Kasumi-1 (cell line): ENCODE measurements at places on chromosomes 12 and 14.
A peak's percentile ranks its signal among the peaks of the same experiment; 100 is the strongest.

GRCh38 chr14:92613008-92613658 lies 99.6 kb downstream of the RIN3 start:
- DNase-seq, result peak; percentile 47

GRCh38 chr12:1217191-1217949 lies 226.3 kb downstream of the ERC1 start:
- DNase-seq, result no peak

- DNase-seq, result no peak
These were observed 600.4 kb downstream of the C12orf50 start for GRCh38 chr12:87428701-87429277.

- DNase-seq, result peak; percentile 56
These were observed 702 bp downstream of the FAM222A start for GRCh38 chr12:109714141-109714912.

GRCh38 chr14:102180248-102180998 lies 40.7 kb downstream of the WDR20 start:
- DNase-seq, result no peak

DNA sequence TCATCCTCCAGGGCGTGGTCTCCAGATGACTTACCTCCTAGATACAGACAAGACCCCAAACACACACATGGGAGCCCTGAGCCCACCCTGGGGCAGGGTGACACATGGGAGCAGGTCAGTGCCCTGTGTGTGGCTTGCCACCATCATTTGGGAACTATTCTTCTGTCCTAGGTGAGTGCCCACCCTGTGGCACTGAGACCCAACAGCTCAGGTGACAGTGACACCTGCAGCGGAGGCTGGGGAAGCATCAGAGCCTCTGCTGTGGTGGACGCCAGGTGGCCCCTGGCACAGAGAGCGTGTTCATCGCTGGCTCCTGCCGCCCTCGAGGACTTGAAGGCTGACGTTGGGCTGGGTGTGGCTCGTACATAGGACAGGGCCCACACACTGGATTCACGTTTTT lies 23.0 kb downstream of the SFSWAP start:
- DNase-seq, result no peak

GRCh38 chr14:69364378-69364777 lies 33.7 kb downstream of the ERH start:
- DNase-seq, result no peak

GRCh38 chr14:88831284-88831683 lies 6.8 kb downstream of the TTC8 start:
- DNase-seq, result no peak

- no peak for DNase-seq
These were observed 24.4 kb upstream of the TBX5 start for GRCh38 chr12:114430306-114430705.

GRCh38 chr14:65803885-65804284 lies 391.4 kb downstream of the FUT8 start:
- DNase-seq, result no peak

- no peak for DNase-seq
These were observed 77.3 kb upstream of the LTA4H start for GRCh38 chr12:96112733-96113132.

DNA sequence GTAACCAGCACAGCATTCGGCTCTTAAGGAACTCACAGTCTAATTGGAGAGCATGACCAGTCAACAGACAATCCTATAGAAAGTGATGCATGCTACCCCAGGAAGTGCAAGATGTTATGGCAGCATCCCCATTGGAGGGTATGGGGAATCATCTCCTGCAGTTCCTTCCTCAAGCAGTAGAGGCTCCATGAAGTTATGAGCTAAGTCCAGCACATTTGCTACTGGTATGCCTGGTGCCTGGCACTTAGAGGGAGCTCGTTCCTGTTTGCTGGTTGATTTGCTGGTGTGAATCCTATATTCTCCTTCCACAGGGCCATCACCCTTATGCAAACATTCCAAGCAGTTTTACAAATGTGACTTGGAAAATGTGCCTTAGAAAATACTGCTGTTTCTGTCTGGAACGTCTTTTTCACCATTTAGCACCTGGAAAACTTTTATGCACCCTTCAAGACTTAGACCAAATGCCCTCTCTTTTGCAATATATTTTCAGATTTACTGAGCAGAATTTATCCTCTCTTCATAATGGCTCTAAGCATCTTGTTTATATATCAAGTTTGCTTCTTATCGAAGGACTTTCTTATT lies 136.1 kb upstream of the WSCD2 start:
- peak; percentile 66 for DNase-seq

DNA sequence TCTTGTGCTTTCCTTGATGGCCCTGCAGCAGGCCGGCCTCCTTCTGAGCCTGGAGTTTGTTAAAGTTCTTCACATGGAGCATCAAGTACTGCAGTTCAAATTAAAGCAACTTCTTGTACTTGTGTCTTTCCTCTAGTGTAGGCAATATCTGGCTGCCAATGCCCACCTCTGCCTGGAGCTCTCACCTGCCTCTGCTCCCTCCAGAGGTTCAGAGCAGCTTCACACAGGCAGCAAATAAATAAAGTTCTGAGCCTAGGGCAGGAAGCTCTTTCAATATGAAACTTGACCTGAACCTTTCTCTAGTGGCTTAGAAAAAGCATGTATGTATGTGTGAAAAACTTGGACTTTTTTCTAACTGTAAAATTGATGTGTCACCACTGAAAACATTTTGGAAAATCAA lies 65.9 kb downstream of the ITPR2 start:
- DNase-seq, result no peak

DNA sequence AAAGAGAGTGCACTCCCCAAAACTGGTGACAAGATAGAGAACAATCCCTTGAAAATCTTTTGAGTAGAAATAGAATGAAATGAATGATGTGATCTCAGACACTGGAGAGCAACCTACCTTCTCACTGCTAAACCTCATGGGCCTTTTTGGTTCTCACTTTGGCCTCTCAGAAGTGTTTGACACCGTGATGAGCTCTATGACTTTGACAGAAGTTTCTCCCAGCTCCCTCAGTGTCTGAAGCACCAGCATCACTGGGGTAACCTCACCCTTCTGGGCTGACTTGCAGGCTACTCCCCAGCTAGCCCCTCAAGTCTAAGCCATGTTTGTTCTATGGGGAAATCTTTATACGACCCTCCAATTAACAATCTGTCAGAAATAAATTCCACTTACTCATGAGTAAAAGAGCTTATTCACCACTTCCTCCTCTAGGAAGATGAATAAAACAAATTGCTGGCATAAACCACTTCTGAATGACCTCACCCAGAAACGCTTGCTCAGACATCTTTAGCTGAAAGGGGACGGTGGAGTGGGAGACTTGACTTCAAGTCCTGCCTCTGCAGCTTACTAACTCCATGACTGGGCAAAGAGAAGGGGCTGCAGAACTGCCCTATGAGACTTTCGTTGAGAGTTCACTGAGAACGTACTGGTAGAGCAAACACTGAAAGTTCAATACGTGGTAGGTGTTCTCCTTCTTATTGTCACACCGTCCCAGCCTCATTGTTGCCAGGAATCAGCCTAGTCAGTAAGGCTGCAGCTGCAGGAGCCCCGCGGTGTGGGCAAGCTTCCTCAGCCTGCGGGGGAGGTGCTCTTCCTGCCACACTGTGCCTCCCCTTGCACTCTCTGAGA lies 46.5 kb downstream of the ST8SIA1 start:
- peak; percentile 69 for DNase-seq
